ENCODE measurements at places on chromosomes 5 and 9.

DNA sequence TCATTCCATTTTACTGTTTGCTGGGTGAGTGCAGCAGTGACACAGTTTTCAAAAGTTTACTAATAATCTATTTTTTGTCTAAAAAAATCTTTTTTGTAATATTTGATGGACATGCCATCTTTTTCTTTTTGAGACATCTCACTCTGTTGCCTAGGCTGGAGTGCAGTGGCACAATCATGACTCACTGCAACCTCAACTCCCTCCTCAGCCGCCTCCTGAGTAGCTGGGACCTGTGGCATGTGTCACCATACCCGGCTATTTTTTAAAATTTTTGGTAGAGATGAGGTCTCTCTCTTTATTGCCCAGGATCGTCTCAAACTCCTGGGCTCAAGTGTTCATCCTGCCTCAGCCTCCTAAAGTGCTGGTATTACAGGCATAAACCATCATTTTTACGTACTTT is 86.0 kb downstream of the KDM4C start:
- DNase-seq: no peak

DNA sequence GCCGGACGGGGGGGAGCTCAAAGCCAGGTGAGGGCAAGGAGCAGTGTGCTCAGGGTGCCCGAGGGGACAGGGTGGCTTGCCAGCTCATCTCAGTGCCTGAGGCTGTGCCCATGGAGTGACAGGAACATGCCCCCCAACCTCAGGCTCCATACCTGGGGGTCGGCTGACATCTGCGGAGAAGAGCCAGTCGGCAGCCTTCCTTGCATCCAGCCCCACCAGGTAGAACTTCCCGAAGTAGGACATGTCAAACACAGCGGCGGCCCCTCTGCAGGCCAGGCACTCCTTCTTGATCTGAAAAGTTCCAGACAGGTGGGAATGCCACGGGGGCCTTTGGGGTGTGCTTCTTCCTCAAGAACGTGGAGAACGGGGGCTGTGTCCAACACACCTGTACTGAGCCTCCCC is 42.1 kb downstream of the SARDH start:
- no peak for DNase-seq

GRCh38 chr5:77987331-77987730 is 211.2 kb upstream of the TBCA start:
- no peak for DNase-seq

- no peak for DNase-seq
These were observed 54.7 kb downstream of the KLHL3 start for GRCh38 chr5:137681191-137681590.

GRCh38 chr5:125085797-125086505 is 339.5 kb upstream of the ZNF608 start:
- no peak for DNase-seq

- peak; percentile 83 for DNase-seq
These were observed 52.5 kb downstream of the JADE2 start for GRCh38 chr5:134577796-134578577.

GRCh38 chr9:107363516-107364152 is 80.6 kb downstream of the RAD23B start:
- no peak for DNase-seq

DNA sequence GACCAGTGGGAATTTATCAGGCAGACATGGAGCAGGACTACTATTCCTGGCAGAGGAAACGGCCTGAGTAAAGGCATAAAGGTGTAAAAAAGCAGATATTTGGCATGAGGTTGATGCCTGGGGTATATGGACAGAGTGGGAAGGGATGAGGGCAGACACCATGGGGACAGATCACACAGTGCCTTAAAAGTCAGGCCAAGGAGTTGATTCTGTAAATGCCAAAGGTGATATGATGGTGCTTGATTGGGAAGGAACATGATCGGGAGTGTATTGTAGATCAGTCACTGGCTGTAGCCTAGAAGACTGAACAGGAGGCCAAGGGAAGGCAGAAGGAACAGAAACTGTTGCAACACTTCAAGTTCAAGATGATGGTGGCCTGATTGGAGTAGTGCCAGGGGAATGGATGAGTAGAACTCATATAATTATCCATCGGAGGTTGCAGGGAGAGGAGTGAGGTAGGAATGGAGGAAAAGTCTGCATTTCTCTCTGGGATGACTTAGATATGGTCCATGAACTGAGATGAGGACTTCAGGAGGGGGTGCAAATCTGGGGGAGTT is 594.3 kb upstream of the KLF4 start:
- DNase-seq: no peak

DNA sequence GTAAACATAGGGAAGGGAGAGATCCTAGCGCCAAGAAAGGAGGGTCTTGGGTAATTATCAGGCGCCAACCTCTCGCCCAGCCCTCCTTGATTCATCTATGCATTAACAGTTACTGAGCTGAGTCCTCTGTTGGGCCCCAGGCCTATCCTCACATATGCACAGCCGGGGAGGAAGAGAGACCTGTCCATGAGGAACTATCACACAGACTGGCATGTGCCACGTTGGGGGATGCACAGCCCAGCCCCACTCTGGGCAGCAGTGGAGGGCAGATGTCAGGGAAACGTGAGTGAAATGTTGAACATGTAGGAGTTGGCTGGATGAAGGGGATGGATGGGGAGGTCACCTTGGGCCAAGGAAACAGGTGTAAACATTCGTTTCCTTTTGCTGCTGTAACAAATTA is 18.8 kb upstream of the ENHO start:
- DNase-seq: no peak

- DNase-seq: no peak
These were observed 4.1 kb upstream of the PDGFRB start for GRCh38 chr5:150159741-150160179.

- no peak for DNase-seq
These were observed 284.1 kb upstream of the PDE4D start for GRCh38 chr5:60177596-60177995.

GRCh38 chr9:128894764-128895163 is 12.8 kb downstream of the LRRC8A start:
- DNase-seq: no peak

DNA sequence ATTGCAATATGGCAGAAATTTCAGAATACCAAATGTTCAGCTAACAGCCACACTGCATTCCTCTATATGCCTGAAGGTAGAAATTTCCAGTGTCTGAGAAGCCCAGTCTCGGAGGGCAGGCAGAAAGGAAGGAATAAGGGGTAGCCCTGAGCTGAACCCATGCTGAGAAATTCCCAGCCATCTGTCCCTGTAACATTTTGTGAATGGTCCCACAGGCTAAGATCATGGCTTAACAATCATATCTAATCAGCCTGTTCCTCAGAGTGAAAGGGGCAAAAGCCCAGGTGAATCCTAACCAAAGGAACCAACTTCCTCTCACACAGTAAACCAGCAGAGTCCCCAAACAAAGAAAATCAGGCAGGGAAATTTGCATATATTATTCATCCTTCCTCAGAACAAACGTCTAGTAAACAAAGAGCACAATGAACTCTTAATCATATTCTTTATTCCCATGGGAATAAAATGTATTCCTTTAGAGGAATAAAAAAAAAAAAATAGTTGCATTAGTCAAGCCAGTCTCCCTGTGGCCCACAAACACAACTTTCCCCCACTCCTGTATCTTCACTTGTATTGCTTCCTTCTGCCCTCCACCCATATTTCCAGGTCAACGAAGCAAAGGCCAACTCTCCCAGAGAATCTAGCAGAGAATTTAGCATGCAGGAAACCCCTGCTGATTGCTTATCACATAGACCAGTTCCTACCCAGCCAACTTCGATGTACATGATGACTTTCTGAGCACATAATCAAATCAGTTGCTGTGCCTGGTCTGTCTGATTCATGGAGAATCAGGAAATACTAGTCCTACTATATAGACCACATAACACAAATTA is 257.6 kb downstream of the FAM114A2 start:
- DNase-seq: no peak

DNA sequence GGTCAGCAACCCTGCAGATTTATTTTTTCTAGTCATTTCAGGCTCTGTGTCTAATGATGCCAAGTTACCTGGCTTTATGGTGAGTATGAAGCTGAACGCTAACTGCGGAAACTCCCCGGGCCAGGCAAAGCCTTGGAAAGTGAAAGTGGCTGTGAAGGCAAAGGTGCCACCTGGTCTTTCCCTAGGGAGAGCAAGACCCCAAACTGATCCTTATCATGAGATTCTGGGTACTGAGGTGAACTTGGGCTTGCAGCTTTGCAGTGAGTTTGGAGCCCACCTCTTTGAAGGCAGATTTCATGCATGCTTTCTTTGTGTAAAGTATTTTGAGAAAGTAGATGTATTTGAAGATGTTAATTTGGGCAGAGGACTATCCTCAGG is 63.3 kb downstream of the CARTPT start:
- DNase-seq: no peak

- no peak for DNase-seq
These were observed 8.5 kb upstream of the C1QTNF3 start for GRCh38 chr5:34051374-34051980.

DNA sequence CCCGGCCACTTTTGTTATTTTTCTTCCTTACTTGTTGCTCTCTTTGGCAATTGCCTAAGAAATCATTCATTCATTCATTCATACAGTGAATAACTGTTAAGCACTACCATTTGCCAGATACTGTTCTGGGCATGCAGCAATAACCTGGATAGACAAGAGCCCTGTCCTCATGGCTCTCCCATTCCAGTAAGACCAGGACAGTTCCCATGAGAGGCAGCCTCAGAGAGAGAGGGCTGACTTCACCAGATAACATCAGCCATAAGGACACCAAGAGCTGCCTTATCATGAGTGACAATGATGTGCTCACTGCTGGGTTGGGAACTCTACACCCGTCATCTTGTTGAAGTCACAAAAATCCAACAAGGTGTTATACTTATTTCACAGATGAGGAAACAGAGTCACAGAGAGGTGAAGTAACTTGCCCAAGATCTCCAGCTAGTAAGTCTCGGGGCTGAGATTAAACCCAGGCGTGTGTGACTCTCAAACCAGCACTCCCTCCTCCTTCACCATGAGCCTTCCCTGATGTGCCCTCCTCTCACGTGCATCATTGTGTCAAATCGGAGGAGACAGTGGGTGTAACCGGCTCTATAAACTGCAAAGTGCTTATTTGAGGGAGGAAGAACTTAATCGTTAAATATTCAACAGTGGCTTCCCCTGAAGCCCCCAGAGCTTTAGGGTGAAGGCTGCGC is 61.1 kb upstream of the TBC1D2 start:
- DNase-seq: no peak

GRCh38 chr5:143600396-143601075 is 197.1 kb upstream of the NR3C1 start:
- no peak for DNase-seq

DNA sequence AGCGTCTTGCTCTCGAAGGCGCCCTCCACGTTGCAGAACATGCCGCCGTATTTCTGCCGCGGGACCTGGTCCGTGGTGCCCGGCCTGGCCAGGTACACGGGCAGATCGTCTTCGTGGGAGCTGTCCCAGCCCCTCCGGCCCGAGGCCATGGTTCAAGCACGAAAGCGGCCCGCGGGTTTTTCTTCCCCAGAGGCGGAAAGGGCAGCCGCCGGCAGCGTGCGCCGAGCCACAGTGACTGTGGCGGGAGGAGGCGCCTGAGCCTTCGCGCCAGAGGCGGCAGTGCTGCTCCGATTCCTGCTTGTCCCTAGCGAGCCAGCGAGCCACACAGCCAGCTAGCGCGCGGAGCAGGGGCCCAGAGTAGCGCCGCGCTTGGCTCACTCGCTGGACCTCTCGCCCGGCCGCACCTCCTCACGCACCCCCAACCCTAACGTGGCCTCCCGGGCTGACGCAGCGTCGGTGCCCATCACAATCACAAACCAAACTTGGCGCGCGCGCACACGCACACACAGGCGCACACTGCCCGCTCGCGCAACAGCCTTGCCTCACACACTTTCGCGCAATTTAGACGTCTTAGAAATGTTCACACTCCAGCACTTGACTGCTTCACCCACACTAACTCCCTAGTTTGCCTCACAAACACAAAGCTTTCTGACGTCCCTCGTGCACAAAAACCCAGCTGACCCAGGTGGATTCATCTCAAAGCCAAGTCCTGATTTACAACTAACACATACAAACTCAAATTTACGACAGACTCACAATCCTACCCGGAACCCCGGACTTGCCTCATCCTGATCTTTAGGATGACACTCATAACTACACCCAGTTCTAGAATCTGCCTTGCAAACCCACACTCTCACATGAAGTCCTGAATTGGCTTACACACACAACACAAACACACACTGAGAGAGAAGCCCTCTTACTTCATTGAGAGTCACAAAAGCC is at the start of gene DPYSL3:
Gene DPYSL3 (minus strand): TSS at position 359 of the 942 bp plus-strand sequence. CDS start 210 bp downstream, at position 149.
- DNase-seq: peak; percentile 79

DNA sequence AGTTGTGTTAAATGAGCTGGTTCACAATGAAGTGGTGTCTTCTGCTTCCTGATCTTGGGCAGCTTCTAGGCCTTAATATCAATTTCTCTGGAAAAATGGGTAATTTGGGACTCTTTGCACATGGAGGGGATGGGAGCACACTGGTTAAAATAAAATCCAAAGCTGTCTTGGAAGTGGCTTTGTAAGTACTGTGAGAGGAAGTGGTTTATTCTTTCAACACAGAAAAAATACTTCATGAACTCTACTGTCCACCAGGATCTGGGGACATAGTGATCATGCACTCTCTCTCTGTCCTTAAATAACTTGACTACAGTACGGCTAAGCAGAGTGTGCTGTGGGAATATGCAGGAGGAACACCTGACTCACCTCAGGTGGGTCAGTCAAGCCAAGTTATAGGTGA is 2.4 kb downstream of the PCYOX1L start:
- no peak for DNase-seq

GRCh38 chr5:157677931-157678330 is 6.6 kb downstream of the C5orf52 start:
- DNase-seq: no peak

GRCh38 chr5:42583322-42583721 is 160.1 kb downstream of the GHR start:
- peak; percentile 69 for DNase-seq

GRCh38 chr5:84274585-84275468 is 109.9 kb downstream of the EDIL3 start:
- DNase-seq: no peak

GRCh38 chr9:3600672-3601071 is 74.9 kb upstream of the RFX3 start:
- no peak for DNase-seq

- peak; percentile 64 for DNase-seq
These were observed 13.4 kb upstream of the SLC9A3 start for GRCh38 chr5:537621-538071.

DNA sequence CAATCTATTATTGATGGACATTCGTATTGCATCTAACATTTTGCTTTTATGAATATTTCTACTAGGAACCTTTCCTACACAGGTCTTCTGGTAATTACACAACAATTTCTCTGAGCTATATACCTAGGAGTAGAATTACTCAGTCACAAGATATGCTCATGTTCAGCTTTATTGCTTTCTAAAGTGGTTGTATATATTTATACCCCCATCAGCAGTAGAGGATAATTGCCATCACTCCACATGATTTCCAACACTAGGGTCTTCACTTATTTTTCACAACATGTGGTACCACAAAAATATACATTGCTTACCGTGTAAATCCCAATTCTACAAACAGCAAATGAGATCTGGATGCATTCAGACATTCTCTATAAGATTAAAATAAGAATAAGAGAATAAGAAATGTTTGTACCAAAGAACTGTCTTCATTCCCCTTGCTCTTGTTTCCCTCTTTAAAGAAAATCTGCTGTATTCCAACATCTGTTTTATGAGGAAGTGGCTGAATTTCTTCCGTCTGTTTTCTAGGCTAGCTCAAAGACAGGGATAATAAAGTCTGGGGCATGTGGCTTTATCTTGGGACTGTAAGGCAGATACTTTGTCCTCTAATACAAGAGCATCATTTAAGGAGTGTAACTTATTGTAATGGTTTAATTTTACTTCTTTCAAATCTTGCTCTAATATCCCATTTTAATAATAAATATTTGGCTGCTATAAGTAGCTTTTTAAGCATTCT is 28.2 kb downstream of the ARL15 start:
- no peak for DNase-seq
